Sciatic nerve (tissue), 2 donors: ENCODE measurements at places on chromosomes 6 and 20.

GRCh38 chr6:127570739-127571389, 6.1 kb upstream of the C6orf58 start:
- DNase-seq: no peak

GRCh38 chr6:160765412-160765811, 63.4 kb downstream of the PLG start:
- DNase-seq: no peak

DNA sequence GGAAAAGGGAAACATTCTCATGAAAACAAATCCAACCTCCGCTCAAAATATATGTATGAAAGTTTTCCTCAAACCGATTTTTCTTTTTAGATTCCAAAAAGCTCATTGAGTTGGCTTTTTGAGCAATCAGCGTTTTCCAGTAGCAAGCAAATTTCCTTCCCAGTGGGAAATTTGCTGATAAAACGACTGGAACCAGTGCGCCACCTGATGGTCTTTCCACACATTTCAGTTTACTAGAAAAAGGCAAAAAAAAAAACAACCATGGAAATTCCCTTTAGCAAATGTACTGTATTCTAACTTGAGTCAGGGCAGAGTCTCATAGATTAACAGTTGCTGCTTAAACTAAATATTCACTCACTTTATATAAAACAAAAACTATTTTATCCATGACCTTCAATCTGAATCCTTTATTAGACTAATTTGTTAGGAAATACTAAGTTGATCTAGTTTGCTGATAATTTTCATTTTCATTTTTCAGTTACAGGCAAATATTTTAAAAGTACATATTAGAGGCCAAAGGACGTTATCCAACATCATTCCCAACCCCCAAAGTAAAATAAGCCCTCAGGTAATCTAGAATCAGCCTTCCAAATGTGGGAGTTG, 271.5 kb downstream of the FOXA2 start:
- peak; percentile 61 for DNase-seq

DNA sequence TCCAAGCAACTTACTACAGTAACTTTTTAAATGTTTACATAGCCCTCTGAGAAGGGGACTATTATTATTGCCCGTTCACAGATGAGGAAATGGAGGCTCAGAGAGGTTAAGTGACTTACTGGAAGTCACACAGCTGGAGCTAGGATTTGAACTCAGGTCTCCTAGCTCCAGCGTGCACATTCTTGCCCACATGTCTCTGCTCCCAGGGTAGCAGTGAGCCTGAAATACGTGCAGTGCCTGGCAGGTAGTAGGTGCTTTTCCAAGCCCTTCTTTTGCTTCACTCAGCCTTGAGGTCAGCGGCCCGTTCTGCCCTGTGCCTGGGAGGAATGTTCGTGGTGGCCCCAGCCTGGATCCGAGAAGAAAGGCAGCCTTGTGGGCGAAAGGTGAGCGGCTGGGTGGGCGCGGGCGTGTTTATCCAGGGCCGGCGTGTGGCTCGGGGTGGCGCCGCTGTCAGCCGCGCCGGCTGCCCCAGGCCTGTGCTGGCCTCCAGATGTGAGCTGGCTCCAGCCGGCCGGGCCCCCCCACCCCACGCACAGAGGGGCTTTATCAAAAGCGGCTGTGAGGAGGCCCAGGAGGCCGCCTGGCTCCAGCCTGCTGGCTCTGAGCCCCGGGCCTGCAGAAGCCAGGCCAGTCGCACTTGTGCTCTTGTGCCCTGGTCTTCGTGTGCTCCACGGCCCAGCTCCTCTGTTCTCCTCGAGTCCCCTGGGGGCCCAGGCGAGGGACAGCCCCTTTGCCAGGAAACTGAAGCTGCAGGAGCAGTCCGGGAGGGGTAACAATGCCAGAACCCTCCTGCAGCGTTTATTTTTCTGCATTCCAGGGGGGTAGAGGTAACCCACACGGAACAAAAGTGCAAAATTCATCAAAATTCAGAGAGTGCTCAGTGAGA, 58.1 kb downstream of the UBE2V1 start:
- peak; percentile 73 for DNase-seq

- no peak for DNase-seq
Measured at GRCh38 chr20:35595901-35596300, 19.7 kb upstream of the SPAG4 start.
